Activated CD8-positive, alpha-beta memory T cell treated with anti-CD3 and anti-CD28 coated beads, Interleukin-2, amount 10 ng/mL, durations not matched to agents 7 days and 5 days (primary cell): ENCODE measurements at places on chromosomes 2 and 18. TPM values are rescaled to one million over a fixed set of nuclear protein-coding genes. Genes with fewer than 3 reads are reported as not detected.

The INPP5D gene
- 152 TPM for total RNA-seq

The FBXO15 gene
- total RNA-seq: 0.70 TPM

The MAB21L4 gene
- total RNA-seq: not detected

The ASAP2 gene
- 0.44 TPM for total RNA-seq

The HOXD12 gene
- not detected for total RNA-seq

The LRRTM4 gene
- not detected for total RNA-seq

The NPPC gene
- total RNA-seq: not detected

The HOXD4 gene
- not detected for total RNA-seq

The HOXD8 gene
- not detected for total RNA-seq

The ARHGEF33 gene
- 0.59 TPM for total RNA-seq

The ANKRD30B gene
- total RNA-seq: not detected

The EVX2 gene
- total RNA-seq: not detected

The IGFBP5 gene
- total RNA-seq: not detected

The ZNF521 gene
- not detected for total RNA-seq

The TEKT4 gene
- not detected for total RNA-seq

The ASB18 gene
- total RNA-seq: not detected

The CCDC85A gene
- not detected for total RNA-seq

The FER1L5 gene
- total RNA-seq: not detected

The POTEJ gene
- total RNA-seq: not detected

The IL18R1 gene
- total RNA-seq: 19.8 TPM
